ENCODE measurements at places on chromosomes 7 and 10.

- no peak for DNase-seq
Observed at GRCh38 chr7:66460921-66461361, 167.7 kb upstream of the KCTD7 start.

- DNase-seq, result no peak
Observed at GRCh38 chr7:111282626-111283025, 191.7 kb downstream of the LRRN3 start.

DNA sequence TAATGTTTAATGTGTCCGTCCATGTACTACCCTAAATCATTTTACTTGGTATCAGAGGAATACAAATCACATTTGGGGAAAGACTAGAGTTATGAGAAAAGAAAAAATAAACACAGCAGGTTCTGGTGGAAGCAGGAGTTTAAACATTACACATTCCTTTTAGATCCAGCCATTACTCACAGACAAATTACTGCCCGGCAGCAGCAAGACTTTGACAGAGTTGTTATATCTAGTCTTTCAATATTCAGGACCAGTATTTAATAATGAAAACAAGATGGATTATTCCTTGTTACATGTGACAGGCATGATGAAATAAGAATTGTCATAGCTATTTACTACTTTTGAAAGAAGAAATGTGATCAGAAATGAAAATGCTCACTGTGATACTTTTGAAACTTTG is 131.8 kb upstream of the GNAI1 start:
- no peak for DNase-seq

GRCh38 chr7:87375662-87376435 is 30.4 kb downstream of the CROT start:
- DNase-seq, result no peak

- DNase-seq, result no peak
Observed at GRCh38 chr7:46218461-46219200, 297.6 kb upstream of the IGFBP3 start.

DNA sequence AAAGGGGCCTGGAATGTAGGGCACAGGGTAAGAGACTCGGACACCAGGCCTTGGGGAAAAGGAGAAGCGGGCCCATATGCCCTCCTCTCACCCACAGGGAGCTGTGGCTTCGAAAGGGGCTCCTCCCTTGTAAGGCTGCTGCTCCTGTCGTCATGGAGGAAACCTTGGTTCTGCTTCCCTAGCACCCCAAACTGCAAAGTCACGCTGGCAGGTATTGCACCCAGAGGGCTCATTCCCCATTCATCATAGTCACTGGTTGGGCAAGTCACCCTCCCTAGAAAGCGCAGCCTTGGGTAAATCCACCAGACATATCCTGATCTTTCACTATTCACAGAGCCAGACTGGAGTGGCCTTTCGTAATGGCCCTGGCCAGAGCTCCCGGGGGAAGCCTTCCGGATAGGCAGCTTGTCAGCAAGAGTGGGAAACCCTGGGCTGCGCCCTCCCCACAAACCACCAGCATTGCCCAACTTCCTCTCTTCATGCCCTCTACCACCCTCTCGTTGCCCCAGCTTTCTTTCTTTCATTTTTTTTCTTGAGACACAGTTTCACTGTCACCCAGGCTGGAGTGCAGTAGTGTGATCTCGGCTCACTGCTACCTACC is 121.0 kb downstream of the HIP1 start:
- DNase-seq, result no peak

DNA sequence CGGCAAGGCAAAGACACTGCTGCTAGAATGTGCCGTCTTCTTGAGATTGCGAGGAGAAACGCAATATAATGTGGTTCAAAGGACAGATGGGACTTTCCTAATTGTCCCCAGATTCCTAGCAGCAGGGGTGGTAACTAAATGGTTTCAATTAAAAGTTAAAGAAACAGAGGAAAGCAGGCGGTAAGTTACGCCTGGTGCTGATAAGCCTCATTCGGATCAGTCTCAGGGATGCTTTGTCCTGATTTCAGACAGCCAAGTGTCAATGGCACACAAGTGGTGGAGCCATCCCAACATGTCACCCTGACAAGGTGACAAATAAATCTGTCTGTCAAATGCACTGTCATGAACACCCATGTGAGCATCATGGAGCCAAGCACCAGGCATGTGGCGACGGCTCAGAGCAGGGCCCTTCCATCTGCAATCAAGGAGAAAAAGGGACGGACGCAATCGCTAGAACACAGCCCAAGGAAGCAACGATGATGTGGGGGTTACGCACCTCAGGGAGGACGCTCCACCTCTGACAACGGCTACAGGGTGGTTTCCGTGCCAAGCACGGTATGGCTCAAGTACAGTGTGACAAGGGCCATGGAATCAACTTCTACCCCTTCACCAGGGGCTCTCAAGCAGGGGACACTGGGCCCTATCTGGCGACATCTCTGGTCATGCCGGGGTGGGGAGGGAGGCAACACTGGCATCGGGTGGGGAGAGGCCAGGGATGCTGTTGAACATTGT is 66.2 kb downstream of the CTBP2 start:
- no peak for DNase-seq

GRCh38 chr7:110090110-110090820 is 1000.7 kb upstream of the LRRN3 start:
- peak; percentile 13 for DNase-seq

- no peak for DNase-seq
Observed at GRCh38 chr10:126229686-126230085, 158.6 kb downstream of the ADAM12 start.

DNA sequence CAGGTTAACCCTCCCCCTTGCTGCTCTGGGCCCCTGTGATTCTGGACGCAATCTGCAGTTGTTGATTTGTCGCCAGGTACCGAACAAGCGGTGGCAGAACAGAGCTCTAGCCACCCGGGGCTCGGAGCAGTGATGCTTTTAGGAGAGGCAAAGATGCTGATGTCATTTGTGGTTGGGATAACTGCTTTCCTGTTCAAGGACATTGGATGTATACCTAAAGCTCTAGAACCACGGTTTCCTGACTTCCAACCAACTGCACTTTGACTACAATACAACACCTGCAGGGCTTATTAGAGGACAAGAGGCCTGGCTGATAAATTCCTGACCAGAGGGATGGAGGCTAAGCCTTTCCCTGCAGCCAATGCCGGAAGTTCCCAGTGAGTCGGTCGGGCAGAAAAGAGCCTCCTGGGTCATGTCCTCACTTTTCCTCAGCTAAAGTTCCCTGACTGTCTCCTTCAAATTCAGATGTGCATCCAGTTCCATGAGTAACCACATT is 6.5 kb upstream of the RBM20 start:
- peak; percentile 65 for DNase-seq

GRCh38 chr10:69374242-69374641 is 42.5 kb downstream of the TACR2 start:
- DNase-seq, result no peak

DNA sequence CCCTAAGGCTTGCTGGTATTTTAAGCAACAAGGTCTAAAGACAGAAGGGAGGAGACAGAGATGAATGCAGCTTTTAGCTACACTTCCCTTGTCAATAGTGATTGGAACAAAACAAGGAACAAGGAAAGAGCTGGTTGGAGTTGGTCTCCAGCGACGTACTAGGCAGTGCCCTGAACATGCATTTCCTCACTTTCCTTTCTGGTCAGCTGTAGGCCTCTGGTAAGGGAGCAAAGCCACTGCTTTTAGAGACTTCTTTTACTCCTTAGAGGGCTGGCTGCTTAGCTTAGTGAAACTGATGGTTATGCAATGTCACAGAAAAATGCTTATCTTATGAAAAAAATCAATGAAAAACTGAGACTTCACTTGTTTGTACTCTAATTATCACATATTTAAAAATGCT is 75.5 kb upstream of the TRIL start:
- DNase-seq, result no peak

- no peak for DNase-seq
Observed at GRCh38 chr10:71432101-71432905, 35.6 kb downstream of the CDH23 start.

DNA sequence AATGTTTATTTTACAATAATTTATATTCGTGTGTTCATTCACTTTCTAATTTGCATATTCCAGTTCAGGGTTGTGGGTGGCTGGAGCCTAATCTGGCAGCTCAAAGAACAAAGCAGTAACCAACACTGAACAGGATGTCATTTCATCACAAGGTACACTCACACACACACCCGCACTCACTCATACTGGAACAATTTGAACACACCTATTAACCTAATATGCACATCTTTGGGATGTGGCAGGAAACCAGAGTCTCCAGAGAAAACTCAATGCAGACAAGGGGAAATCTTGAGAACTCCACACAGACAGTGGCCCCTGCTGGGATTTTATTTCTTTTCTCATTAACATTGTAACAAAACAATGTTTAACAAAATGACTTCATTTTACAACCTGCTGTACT is 97.4 kb downstream of the TWIST1 start:
- DNase-seq, result peak; percentile 17
